ENCODE measurements at places on chromosomes 1 and 21. TPM values are rescaled to one million over a fixed set of nuclear protein-coding genes. Genes with fewer than 3 reads are reported as not detected.

The OLIG2 gene
- total RNA-seq: not detected

The RNU1-4 gene
- under 0.01 TPM for total RNA-seq

The NUDC gene
- total RNA-seq: 23.6 TPM

The OR14K1 gene
- total RNA-seq: not detected

The CGN gene
- total RNA-seq: not detected

The SYNC gene
- 44.2 TPM for total RNA-seq

The SFN gene
- 0.20 TPM for total RNA-seq

The ADORA1 gene
- 0.65 TPM for total RNA-seq

The OR2T33 gene
- total RNA-seq: not detected

The OR2T5 gene
- total RNA-seq: not detected

The MMEL1 gene
- not detected for total RNA-seq

The CD1B gene
- total RNA-seq: not detected

The ZNF362 gene
- 8.5 TPM for total RNA-seq

The ANGPTL3 gene
- not detected for total RNA-seq

The FMO1 gene
- total RNA-seq: not detected

The CFHR2 gene
- not detected for total RNA-seq

The C4BPB gene
- total RNA-seq: not detected

The CFHR5 gene
- not detected for total RNA-seq

The CR1 gene
- not detected for total RNA-seq

The MROH7 gene
- 0.73 TPM for total RNA-seq

The ICOSLG gene
- 1.5 TPM for total RNA-seq

The DNALI1 gene
- total RNA-seq: 3.9 TPM

The APP gene
- 940 TPM for total RNA-seq

The ADGRL4 gene
- 34.7 TPM for total RNA-seq

The CLEC20A gene
- not detected for total RNA-seq

The GNAT2 gene
- 0.33 TPM for total RNA-seq

The SLC35A3 gene
- total RNA-seq: 34.9 TPM

The RUNX3 gene
- 0.36 TPM for total RNA-seq

The CSMD2 gene
- 14.4 TPM for total RNA-seq

The SPATA45 gene
- not detected for total RNA-seq

The KCNA2 gene
- total RNA-seq: not detected

The DUSP10 gene
- total RNA-seq: 17.3 TPM

The C8B gene
- total RNA-seq: not detected

The TBX15 gene
- 2.9 TPM for total RNA-seq

The GPR52 gene
- 0.78 TPM for total RNA-seq

The RIMS3 gene
- total RNA-seq: 0.86 TPM

The RBM8A gene
- 62.2 TPM for total RNA-seq

The CD5L gene
- total RNA-seq: not detected

The ST6GALNAC3 gene
- 0.36 TPM for total RNA-seq

The GJA9 gene
- total RNA-seq: 0.07 TPM

The HFM1 gene
- 0.20 TPM for total RNA-seq

The SYPL2 gene
- total RNA-seq: 0.91 TPM

The PLA2G4A gene
- total RNA-seq: 20.1 TPM

The PRKACB gene
- 28.8 TPM for total RNA-seq

The KRTAP21-2 gene
- not detected for total RNA-seq

The ALG14 gene
- 3.5 TPM for total RNA-seq

The PRCC gene
- total RNA-seq: 15.6 TPM

The KIAA0040 gene
- 1.5 TPM for total RNA-seq

The TAL1 gene
- 0.91 TPM for total RNA-seq

Measured in smooth muscle cell of the pulmonary artery (primary cell).